ENCODE measurements at places on chromosomes 7 and 10.

- no peak for DNase-seq
These were observed 1339.4 kb downstream of the XPNPEP1 start for GRCh38 chr10:108583877-108584276.

GRCh38 chr7:114047889-114048288 lies 129.1 kb upstream of the PPP1R3A start:
- DNase-seq, result no peak

- no peak for DNase-seq
These were observed 16.8 kb upstream of the TMEM213 start for GRCh38 chr7:138781004-138781403.

- no peak for DNase-seq
These were observed 378.5 kb downstream of the TCERG1L start for GRCh38 chr10:130933008-130933390.

GRCh38 chr10:52459097-52459496 lies 145.0 kb downstream of the DKK1 start:
- DNase-seq, result no peak

GRCh38 chr10:62027841-62028501 lies 126.5 kb downstream of the ARID5B start:
- no peak for DNase-seq

GRCh38 chr7:99639267-99639666 lies 22.5 kb downstream of the ZSCAN25 start:
- DNase-seq, result no peak

- no peak for DNase-seq
These were observed 73.0 kb upstream of the LRRC4 start for GRCh38 chr7:128104108-128104742.

DNA sequence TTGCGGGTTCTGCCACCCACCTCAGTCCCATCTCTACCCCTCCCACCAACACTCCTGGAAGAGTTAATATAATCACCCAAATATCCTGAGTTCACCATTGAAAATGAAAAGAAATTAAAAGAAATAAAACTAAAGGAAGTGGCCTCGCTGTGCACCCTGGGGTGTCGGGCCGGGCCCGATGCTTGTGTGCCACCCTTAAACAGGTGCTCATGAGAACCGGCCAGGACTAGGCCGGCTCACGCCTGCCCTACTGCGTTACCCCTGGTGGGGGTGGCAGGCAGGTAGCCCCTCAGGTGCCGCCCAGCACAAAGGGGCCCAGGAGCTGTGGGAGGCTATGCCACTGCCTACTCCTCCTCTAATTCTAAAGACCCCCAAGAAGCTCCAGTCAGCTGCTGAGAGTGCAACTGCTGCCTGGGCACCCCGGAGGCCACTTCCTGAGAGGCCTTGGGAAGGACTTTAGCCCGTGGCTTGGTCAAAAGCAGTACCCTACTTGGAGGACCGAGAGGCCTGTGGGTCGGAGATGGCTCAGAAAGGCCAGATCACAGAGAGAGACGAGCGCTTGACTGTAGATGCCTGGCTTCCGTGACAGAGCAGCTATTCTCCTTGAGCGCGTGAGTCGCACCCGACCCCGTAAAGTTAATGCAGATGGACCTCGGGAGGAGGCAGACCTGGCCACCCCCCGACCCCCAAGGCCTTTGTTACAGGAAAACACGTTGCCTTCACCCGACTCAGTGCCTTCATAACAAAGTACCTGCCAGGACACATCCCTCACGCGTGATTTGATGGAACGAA lies 51.0 kb upstream of the PPP2R2D start:
- DNase-seq, result no peak

GRCh38 chr7:139396323-139396951 lies 36.7 kb downstream of the LUC7L2 start:
- DNase-seq, result no peak

DNA sequence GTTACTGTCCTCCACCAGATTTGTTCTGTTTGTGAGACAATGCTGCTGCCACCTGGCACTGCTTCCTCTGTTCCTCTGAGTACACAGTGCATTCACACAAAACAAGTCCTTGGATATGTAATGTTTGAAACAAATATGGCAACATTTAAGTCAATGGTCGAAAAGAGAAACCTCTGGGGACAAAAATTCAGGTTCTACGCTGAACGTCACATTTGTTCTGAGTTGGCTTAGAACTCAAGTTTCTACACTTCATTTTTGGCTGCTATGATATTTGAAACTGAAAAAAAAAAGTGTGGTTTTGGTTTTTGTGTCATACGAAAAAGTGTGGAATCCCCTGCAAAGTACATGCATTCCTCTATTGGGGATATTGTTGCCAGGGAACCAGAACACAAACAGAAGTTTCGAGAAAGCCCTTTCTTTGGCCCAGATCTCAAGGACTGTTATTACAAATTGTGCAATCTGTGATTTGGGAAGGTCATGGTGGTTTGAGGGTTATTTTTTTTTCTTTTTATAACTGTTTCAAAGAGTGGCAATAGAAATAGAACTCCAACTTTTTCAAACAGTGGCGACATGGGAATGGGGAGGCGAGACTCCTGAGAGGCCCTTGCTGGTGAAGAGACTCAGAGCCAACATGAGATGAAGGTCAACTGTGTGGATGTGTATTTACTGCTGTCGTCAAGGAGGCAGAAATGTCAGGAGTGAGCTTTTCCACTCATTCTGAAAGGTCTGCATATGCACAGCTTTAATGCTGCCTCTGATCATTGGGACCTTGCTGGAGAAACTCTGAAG lies 127.5 kb downstream of the CUBN start:
- no peak for DNase-seq

DNA sequence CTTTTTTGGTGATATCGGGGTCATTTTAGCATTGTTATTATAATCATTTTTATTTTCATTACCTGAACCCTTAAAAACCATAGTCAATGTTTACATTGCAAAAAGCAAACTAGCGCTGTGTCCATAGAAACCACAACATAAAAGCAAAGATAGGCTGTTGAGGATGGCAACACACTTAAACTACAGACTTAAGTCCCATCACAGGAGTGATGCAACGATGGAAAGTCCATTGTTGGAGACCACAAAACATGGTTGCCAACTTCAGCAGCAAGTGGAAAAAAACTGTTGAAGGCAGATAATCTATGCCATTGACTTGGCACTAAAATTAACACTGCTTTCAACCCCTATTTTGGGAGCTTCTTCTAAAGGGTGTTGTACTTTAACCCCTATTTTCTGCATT lies 398.8 kb upstream of the IGFBP3 start:
- no peak for DNase-seq

- DNase-seq, result no peak
These were observed 5.6 kb downstream of the DAGLB start for GRCh38 chr7:6442114-6442513.

- DNase-seq, result no peak
These were observed 790.6 kb upstream of the AUTS2 start for GRCh38 chr7:68807666-68808065.

DNA sequence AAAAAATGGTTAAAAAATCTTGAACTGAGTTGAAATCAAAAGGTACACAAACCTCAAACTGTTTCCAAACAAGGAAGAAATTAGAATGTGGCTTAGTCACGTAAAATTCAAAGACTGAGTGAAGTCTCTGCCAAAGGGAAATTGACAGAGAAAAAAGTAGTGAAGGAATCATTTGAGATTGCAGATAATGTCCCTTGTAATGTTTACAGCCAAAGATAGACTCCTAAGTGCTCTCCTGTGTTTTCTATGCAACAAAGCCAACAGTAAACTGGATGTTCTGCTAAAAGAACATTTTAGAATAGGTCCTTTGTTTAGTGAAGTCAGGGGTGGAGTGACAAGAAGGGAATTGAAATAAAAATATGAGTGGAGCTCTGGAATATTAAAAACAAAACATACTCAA lies 117.9 kb downstream of the ITGA8 start:
- DNase-seq, result no peak

- no peak for DNase-seq
These were observed 135.6 kb downstream of the TCERG1L start for GRCh38 chr10:131175891-131176290.
